BJ (cell line): ENCODE measurements at places on chromosomes 5 and 9. TPM values are rescaled to one million over a fixed set of nuclear protein-coding genes. Genes with fewer than 3 reads are reported as not detected.
A peak's percentile ranks its signal among the peaks of the same experiment; 100 is the strongest.

GRCh38 chr5:40238066-40238745 lies 441.5 kb upstream of the PTGER4 start:
- no peak for DNase-seq

DNA sequence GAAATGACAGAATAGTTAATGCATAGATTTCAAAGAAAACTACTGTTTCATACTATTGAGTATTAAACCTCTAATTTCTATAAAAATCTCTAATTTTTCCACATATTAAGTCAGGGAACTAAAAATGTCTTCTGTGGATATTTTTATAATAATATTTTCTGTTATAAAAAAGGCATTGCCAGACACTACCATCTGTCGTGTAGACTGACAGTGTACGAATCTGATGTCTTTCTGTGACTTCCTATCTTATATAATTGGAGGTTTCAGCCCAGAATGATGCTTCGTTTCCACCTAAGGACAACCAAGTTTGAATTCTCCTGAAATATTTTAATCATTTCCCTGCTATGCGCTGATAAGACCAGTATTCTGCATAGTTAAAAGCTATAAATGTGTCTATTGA lies 456.6 kb upstream of the ARRDC3 start:
- DNase-seq: no peak

OTP gene
- polyA plus RNA-seq: not detected in 2 replicates

- no peak for DNase-seq
Observed at GRCh38 chr9:113482991-113483675, 19.6 kb downstream of the RGS3 start.

GRCh38 chr5:135242021-135242865 lies 156.8 kb downstream of the MACROH2A1 start:
- DNase-seq: no peak

- DNase-seq: no peak
Observed at GRCh38 chr9:114505187-114506081, at the start of gene WHRN. Gene WHRN (minus strand): TSS chr9:114505473. CDS start chr9:114504801, 672 bp downstream.

- no peak for DNase-seq
Observed at GRCh38 chr5:5116956-5117355, 23.2 kb upstream of the ADAMTS16 start.

RNF44 gene
- polyA plus RNA-seq: 3.1 and 6.0 TPM in 2 replicates

GRCh38 chr9:88339317-88339716 lies 48.9 kb upstream of the SPIN1 start:
- DNase-seq: no peak

DNA sequence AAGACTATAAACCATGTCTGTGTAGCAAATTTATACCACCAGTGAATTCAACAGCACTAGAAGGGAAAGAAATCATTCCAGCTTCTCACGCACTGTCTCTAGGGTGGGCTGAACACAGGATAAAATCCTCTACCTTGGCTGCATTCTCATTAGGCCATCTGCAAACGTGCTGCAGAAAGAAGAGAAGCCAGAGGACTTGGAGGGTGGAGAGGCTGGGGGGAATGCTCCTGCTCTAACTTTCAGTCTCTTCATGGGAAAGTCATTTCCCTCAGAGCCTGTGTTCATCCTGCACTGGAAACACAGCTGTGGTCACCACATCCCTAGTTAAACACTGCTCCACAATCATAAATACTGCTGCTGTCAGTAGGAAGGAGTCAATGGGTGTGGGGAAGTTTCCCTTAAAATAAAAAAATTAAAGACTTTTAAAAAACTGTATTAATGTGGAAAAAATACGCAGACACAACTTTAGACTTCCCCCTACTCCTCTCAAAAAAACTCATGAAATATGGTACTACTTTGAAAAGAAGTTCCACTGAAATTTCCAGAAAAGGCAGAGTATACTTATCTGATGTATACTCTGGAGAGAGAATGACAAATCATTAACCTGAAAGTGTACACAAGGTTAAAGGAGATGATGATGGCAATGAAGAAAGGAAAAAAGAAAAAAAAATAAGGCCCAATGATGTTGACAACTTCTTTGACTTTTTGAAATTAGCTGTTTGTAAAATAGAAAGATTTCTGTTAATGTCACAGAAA lies 46.8 kb downstream of the LHFPL2 start:
- no peak for DNase-seq

TLX3 gene
- not detected in 2 replicates for polyA plus RNA-seq

DNA sequence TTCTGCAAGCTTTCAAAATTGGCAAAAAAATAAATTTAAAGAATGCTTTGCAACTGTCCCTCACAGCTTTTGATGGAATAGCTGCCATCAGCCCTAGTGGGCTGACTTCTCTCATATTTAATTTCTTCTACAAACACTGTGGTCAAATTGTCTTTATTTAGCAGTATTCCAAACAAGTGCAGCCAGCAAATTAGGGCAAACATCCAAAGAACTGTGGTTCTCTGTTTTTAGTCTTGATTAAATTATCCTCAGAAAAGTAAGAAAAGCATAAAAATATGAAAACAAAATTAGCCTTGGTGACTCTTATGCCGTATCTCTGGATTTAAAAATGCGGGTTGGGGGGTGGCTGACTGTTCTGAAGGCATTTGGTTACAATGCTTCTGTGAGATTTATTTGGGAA lies 95.8 kb upstream of the RETREG1 start:
- no peak for DNase-seq

EGFLAM gene
- 3.9 and 5.6 TPM in 2 replicates for polyA plus RNA-seq

DNA sequence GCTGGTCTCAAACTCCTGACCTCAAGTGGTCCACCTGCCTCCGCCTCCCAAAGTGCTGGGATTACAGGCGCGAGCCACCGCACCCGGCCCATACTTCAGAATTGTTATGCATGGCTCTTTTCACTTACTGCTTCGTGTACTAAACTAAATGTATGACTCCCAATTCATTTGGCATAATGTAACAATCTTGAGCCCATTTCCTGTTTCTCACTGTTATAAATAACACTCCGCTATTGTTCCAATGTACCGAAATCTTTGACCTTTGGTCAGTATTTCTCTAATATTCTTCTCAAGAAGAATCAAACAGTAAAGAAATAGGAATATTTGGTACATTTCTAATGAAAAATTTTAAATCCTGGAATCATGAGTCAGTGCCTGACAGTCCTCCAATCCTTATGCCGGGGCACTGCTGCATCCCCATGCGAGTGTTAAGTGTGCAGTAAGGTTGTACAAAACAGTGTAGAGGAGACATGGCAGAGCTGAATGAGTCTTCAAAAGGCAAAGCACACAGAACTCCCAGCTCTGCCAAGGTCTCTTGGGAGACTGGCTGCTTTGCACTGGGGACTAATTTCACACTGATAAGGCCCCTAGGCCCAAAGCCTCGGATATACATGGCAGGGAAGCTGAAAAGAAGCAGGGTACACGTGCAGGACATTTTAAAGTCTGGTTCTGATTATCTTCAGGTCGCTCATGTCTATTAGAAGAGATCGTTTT lies 58.4 kb downstream of the HABP4 start:
- no peak for DNase-seq

GRCh38 chr9:4371108-4371507 lies 71.2 kb upstream of the GLIS3 start:
- DNase-seq: peak; percentile 39

DNA sequence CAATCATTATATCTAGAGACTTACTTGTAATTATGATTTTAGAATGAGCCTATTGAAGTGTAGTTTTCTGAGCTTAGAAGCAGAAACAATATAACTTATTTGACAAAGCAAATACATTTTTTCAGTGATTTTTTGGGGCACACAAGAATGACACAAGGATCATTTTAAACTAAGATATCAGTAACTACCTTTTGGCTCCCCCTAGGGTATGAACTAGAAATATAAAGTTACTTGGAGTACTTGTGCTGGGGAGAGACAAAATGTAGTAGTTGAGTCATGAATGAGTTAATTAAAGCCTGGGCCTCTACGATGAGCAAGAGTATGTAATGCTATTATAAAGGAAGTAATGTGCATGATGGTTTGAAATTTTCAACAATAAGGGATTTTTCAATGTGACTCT lies 1244.1 kb upstream of the ACO1 start:
- no peak for DNase-seq

DNA sequence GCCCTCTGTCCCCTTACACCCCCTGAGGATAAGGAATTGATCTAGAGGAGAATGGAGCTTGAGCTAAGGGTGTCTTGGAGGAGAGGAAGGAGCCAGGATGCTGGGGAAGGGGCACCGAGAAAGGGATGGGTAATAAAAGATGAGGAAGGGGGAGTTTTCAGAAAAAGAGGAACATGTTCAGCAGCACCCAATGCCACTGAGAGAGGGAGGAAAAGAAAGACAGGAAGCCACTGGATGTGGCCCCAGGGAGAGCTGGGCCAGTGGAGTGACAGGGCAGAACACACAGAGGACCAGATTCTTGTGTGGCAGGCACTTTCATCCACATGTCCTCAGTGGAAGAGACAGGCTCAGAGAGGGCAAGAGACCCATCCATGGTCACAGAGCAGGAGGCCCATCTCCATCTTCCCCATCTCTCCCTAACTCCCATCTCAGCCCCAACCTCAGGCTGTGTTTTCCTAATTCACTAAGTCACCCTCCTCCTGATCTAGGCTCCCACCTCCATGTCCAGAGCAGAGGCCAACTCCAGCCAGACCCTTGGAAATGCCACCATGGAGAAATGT lies 7.2 kb downstream of the PFN3 start:
- no peak for DNase-seq

GRCh38 chr5:103452089-103452488 lies 110.5 kb downstream of the NUDT12 start:
- DNase-seq: no peak

BOD1 gene
- polyA plus RNA-seq: 51.5 and 61.5 TPM in 2 replicates

DNA sequence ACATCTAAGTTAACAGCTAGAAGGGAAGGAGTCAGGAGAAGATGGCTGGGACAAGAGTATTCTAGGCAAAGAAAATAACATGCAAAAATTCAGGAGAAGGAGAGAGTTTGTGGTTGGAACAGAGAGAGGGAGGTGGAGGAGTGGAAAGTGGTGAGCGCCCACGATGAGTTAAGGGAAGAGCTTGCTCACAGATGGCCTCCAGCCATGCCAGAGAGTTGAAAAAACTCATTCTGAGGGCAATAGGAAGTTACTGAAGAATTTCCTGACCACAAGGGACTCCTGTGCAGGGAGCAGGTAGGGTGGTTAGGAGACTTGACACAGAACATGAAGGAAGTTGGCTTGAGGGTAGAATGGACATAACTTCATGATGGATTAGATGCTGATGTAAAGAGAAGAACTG lies 159.7 kb downstream of the DOCK2 start:
- no peak for DNase-seq

GRCh38 chr5:61089351-61089750 lies 72.9 kb downstream of the SMIM15 start:
- DNase-seq: no peak

GRCh38 chr5:139017624-139018023 lies 142.5 kb upstream of the LRRTM2 start:
- no peak for DNase-seq

DNA sequence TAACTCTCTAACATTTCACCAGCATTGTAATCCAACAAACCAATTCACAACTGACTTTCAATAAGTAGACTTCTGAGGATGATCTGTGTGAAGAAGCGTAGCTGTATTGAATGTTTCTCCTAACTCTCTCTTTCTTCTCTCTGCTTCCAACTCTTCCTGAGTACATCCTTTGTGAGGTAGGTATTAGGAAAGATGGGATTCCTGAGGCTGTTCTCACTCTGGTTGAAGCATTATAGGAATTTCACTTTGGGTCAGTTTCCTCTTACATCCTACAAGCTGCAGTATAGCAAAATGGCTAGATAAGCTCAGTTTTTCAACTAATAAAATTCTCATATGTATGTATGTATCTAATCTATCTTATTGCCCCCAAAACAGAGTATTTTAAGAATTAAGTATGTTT lies 702.8 kb downstream of the CETN3 start:
- no peak for DNase-seq

GRCh38 chr5:123582550-123583285 lies 70.7 kb downstream of the CSNK1G3 start:
- DNase-seq: no peak

SIMC1 gene
- 6.6 and 8.0 TPM in 2 replicates for polyA plus RNA-seq

- DNase-seq: no peak
Observed at GRCh38 chr5:66617226-66617861, 21.2 kb downstream of the MAST4 start.
